CD4-positive, alpha-beta T cell (primary cell): ENCODE measurements at places on chromosomes 1 and 21.
A peak's percentile ranks its signal among the peaks of the same experiment; 100 is the strongest.

DNA sequence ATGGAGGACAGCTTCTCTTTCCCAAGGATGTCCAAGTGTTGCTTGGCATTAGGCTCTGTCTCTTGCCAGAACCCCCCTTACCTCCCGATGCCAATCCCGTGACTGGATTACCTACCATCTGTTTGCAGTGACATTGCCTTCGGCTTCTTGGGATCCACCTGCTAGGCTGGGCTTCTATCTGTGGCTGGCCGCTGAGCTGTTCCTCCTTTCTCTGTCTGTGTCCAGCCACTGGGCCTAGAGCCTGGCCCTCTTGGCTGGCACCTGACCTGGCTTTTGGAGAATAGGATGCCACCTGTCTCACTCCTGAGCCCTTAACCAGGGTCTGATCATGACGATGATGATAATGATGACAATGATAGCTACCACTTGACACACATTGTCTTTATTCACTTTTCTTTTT, 41.6 kb upstream of the STUM start:
- DNase-seq, result no peak

DNA sequence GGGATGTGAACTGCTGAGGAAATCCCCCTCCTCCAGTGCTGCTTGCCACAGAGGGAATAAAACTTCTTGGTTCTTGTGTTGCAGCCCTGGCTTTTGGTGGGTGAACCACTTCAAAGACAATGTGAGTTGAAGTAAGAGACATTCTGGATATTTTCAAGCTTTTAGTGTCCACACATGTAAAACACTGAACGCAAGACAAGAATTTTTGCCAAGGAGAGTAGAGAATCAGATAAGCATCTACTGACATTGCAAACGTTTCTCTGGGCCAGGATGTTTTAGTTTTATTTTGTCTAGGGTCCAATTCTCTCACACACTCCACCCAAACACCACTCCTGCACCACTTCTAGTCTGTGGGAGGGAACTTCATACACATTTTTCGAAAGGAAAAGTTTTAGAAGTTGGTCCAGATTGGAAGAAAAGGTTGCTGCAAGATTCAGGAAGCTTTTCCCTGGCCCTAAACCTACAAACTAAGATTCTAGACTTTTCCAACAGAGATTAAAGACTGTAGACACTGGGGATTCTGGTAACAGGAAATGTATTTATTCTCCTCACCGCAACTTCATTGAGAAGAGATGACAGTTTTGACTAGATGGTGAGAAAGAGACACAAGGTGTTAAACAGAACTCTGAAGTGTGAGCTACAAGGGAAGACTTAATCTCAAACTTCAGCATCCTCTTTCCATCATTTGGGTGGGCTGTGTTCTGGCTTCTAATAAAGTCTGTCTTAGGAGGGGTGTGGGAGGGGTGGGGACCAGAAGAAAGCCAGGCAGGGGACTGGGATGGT, 16.1 kb downstream of the FASLG start:
- DNase-seq, result no peak

- DNase-seq, result no peak
Observed at GRCh38 chr1:200903793-200904192, 9.1 kb downstream of the INAVA start.

DNA sequence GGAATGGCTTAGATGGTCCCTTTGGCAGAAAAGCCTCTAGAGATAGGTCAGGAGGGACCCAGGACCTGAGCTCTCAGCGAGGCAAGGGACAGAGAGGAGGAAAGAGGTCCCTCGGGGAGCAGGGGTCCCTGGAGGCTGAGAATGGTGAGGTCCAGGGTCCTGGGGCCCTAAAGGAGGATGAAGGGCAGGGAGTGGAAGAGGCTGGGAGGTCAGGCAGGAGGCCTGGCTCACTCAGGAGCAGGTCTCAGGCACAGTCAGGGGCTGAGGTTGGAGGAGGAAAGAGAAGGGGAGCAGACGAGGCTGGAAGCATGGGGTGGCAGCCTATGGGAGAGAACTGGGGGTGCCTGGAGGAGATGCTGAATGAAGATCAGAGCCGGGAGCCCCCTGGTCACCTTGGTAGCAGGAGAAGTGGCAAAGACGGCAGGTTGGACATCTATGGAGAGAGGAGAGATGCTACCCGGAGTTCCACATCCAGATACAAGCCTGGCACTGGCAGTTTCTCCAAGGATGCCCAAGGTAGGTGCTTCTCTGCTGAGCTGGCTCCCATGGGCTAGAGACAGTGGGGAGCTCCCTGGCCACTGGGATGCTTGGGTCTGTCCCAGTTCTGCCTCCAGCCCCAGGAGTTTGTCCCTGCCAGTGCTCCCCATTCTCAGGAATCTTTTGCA, 22.6 kb downstream of the IGFN1 start:
- no peak for DNase-seq

DNA sequence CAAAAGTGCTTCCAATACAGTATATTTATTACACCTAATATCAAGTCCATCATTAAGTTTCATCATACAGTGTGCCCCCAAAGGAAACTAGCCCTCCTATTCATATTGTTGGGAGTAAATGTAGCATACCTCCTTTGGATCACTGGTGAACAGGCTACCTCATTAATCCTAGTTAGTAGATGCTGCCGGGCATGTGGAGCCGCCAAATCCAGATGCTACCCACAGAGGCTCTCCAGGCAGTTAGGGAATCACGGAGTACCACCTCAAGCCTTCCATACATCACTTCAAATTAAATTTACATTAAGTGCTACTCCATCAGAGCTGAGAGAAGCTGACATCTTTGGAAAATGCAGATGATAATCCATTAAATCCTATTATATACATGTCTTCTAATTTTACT, 121.7 kb upstream of the FOXD3 start:
- DNase-seq, result no peak

GRCh38 chr1:106962591-106962990, 93.9 kb upstream of the PRMT6 start:
- no peak for DNase-seq

GRCh38 chr1:171038284-171038683, 52.4 kb upstream of the FMO3 start:
- DNase-seq, result no peak

GRCh38 chr1:1629430-1630190, 2.4 kb upstream of the MMP23B start:
- peak; percentile 64 for DNase-seq

GRCh38 chr1:204449678-204450280, 38.2 kb upstream of the PPP1R15B start:
- no peak for DNase-seq

DNA sequence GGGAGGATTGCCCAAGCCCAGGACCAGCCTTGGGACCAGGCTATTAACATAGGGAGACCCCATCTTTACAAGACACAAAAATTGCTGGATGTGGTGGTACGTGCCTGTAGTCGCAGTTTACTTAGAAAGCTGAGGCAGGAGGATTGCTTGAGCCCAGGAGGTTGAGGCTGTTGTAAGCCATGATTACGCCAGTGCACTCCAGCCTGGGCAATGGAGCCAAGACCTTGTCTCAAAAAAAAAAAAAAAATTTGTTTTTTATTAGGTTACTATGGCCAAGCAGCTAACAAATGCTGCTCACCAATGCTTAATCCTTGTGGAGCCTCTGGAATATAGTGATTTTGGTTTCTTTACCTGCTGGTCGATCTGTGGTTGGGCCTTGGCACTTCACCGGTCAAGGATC, 8.8 kb downstream of the ARID1A start:
- no peak for DNase-seq

- DNase-seq, result no peak
Observed at GRCh38 chr1:104593413-104594187, 843.9 kb downstream of the AMY1C start.

- no peak for DNase-seq
Observed at GRCh38 chr1:222697826-222698225, 14.5 kb downstream of the AIDA start.

- no peak for DNase-seq
Observed at GRCh38 chr1:164805399-164805798, 246.4 kb downstream of the PBX1 start.

DNA sequence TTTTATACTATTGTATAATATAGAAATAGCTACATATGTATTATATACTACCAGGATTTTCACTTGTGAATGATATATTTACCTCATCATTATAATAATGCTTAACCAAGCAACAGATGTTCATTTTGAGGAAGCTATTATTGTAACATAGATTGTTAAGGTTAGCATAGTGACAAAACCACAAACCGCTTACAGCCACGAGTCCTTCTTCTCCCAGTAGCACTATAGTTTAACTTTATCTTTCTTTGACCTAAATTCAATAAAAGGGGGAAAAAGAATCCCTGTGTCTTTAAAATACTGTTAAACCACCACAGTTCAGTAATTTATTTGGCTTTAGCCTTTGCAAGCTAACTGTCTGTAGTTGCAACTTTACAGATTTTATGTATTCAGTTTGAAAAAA, 1039.4 kb upstream of the B3GALT2 start:
- DNase-seq, result no peak

- no peak for DNase-seq
Observed at GRCh38 chr1:163596541-163597258, 274.9 kb downstream of the NUF2 start.

DNA sequence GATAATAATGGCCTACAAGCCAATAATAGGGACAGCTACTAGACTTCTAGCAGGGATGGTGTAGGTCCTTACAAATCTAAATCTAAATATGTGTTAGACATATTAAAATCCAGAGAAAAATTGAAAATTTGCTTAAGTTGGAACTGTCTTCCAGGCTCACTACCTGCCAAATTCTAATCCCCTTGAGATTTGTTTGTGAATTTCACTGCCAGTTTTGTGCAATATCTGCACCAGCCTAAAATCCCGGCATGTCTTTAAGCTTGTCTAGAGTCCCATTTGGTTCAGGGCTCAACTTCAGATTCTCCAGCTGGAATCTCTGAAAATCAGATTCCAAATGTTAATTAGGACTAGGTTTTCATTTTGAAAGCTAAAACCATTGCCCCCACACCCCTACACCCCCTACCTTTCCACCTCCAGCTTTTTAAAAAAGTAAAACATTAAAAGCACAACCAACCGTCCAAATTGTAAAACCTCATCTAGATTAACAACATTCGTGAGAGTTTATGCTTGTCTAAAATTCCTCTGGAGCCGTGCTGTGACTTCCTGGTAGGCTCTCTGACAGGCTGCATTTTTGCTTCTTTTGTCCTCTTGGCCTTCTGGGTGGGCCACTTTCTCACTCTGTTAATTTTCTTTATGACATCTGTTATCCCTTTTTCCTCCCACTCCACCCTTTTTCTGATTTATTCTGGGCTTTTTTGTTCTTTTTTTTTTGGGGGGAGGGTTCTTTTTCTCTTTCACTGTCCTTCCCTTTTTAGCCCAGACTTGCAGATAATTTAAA, 348.7 kb downstream of the PAPPA2 start:
- no peak for DNase-seq

DNA sequence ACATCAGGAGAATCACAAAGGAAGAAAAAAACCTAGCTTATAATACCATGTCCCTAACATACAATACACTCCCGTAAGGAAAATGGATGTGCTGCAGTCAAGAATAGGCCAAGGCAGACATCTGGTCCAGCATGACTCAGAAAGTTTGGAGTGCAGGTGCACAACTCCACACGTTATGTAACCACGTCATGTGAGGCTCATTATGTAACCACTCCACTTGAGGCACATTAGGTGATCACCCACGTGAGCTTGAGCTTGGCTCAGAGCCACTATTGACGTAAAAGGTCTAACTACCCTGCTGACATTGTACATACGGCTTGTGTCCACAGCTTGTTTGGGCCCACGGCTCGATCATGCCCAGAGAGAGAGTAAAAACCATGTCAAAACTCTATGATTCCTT, 99.8 kb upstream of the C1orf21 start:
- no peak for DNase-seq

DNA sequence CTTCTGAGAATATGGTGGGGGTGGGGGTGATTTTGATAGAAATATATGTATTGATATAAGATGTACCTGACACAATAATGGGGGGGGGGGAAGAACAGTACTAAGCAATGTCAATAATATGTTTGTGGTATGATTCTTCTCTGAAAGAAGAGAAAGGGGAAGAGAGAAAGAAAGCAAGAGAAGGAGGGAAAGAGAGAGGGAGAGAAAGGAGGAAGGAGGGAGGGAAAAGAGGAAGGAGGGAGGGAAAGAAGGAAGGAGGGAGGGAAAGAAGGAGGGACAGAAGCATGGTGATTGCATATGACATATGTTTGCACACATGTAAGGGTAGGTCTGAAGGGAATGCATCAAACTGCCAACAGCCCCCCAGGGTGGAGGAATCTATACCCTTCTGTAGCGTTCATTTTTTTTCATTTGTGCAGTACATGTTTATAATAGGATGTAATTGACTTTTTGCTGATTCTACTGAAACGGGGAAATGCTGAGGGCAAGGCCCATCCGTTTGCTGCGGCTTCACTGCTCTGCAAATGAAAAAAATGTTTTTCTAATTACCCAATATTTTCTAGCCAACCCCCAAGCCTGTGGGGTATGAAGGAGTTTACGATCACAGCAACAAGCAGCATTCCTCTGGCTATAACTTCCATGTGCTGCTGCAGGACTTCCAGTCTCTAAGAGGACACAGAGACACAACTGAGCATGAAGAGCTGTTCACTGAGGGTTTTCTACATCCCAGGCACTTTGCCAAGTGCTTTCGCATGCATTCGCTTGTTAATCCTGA, 119.3 kb upstream of the ZC3H12A start:
- DNase-seq, result no peak

GRCh38 chr1:220631238-220631815, 58.8 kb upstream of the C1orf115 start:
- DNase-seq, result no peak

- DNase-seq, result no peak
Observed at GRCh38 chr1:17893891-17894631, 138.9 kb downstream of the ACTL8 start.

- DNase-seq, result no peak
Observed at GRCh38 chr1:45621895-45622523, 1.8 kb downstream of the CCDC17 start.

DNA sequence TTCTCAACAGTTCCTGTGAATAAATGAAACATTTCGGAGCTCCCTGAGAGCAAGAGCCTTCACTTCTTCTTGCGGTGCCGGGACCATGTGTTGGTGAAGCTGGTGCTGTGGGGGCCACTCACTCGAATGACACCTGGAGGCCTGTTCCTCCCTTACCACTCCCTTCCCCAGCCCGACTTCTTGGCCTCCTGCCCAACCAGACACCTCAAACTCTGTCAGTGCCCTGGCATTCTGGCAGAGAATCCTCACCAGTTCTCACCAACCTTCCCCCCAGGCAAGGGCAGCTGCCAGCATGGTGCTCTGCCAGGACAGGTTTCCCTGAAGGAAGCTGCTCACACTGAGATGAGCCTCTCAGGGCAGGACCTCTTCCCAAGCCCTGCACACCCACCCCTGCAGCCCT, 68.3 kb downstream of the MPZL1 start:
- DNase-seq, result no peak

GRCh38 chr1:84988588-84988987, 8.3 kb downstream of the MCOLN2 start:
- peak; percentile 40 for DNase-seq
